ENCODE measurements at places on chromosomes 6 and 20. TPM values are rescaled to one million over a fixed set of nuclear protein-coding genes. Genes with fewer than 3 reads are reported as not detected.

DNA sequence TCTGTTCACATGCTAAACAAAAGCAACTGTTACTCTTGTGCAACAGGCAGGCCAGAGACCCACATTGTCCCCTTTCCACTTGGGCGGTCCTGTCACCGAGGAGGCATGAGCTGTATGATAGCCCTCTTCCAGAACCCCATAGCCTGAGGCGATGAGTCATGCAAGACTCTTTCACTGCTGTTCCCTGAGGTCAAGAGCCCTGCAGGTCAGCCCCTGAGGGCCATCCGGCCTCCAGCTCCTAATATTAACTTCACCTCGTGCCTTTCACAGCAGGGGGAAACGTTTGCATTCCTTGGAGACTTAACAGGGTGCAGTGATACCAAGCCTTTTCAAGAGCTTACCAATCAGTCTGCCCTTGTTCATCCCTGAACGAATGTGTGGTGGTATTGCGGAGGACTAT, 253.3 kb upstream of the ECI2 start:
- DNase-seq: no peak

- DNase-seq: no peak
Measured at GRCh38 chr6:34150766-34151165, 4.9 kb upstream of the GRM4 start.

GRCh38 chr6:8506126-8506525, 70.8 kb upstream of the SLC35B3 start:
- DNase-seq: no peak

- no peak for DNase-seq
Measured at GRCh38 chr6:134870677-134871498, 79.0 kb downstream of the ALDH8A1 start.

DNA sequence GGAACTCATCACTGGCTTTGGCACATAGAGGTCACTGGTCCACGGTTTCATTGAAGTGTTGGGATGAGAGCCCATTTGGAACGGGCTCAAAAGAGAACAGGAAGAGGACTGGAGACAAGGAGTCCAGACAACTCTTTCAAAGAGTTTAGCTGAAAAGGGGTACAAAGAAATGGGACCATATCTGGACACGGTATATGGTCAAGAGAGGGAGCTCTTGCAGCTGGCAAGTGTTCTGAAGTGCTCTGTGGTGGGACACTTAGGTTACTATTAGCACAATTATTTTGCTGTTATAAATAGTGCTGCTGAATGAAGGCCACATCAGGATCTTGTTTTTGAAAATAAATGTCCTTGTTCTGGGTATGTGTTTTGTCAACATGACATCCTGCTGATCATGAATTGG, 4.6 kb downstream of the SGK2 start:
- no peak for DNase-seq

GRCh38 chr20:11173916-11174315, 500.1 kb upstream of the JAG1 start:
- DNase-seq: no peak

DNA sequence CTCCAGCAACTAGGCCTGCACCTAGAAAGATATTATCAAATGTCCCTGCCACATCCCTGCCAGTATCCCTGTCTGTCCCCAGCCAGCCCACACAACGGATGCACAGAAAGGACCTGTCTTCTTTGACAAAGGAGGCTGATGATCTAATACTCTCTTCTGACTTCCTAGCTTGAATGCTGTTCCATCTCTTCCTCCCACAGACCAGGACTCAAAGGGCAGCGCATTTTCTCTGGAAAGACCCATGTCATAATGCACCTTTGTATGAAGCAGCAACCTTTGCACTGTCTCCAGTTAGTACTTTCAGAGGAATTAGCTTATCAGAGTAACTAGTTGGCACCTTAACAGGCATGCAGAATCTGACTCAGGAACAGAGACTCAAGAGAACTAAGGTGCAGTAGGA, 53.3 kb upstream of the TAF8 start:
- no peak for DNase-seq

DNA sequence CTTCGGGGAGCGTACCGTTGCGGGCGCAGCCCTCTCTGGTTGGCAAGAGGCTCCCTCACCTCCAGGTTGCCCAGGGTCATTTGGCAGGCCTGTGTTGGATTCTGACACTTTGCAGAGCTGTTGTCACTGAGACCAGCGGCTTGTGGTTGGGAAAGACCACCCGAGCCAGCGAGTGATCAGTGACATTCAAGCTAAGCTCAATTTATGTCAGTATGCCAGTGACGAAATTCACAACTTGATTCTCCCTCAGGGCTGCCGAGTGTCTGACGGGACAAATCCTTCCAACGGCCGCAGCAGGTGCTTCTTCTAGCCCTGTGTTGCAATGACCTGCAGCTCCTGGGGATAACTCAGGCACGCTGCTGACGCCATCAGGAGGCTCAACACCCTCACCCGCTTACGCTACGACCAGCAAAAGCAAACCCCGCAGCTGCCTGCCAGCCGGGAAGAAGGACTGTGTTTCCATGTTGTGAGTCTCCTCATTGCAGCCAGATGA, 16.9 kb upstream of the SLC22A2 start:
- no peak for DNase-seq

GRCh38 chr6:25435416-25435985, 156.3 kb downstream of the CARMIL1 start:
- DNase-seq: no peak

Gene GPSM3
- 5.0 TPM for total RNA-seq

Gene SIRPD
- not detected for total RNA-seq

DNA sequence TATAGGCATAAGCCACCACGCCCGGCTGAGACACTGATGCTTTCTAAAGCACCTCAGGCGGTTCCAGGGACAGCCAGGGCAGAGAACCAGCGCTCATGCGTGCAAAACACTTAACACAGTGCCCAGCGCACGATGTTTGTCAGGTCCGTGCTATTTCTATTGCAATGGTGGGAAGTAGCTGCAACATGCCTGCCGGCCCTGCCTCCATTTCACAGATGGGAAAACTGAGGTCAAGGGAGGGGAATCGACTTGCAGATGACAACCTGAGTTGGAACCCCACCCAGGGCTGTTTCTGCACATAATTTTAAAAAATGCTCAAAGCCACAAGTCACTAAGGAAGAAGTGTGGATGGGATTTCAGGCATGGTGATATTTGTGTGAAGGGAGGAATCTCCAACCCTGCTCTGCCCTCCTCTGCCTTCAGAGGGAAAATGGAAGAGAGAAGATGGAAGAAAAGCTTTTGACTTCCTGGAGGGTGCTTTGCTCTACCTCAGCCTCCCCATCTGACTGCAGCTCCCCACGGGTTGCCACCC, 39.9 kb downstream of the KIAA1755 start:
- DNase-seq: no peak

Gene ARHGAP18
- 5.6 TPM for total RNA-seq

DNA sequence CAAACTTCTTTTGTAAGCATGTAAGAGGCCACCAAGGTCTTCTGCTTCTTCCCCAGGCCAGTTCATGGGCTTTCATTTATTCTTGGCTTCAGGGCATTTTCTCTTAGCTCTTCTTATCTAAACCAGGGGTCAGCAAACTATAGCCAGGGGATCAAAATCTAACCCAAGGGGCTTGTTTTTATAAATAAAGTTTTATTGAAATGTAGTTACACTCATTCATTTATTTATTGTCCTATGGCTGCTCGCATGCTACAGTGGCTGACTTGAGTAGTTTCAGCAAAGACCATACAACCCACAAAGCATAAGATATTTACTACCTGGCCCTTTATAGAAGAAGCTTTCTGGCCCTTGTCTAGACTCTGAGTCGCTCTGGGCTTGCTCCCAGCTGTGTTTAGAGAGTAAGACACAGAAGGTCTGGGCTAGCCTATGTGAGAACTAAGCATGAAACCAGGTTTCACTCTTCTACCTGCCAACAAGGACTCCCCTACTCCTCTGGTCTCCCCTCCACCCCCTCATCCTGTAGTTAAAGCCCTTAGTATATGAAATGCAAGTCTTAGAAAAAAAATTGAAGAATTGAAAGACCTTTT, 43.2 kb downstream of the KHDC1L start:
- no peak for DNase-seq

DNA sequence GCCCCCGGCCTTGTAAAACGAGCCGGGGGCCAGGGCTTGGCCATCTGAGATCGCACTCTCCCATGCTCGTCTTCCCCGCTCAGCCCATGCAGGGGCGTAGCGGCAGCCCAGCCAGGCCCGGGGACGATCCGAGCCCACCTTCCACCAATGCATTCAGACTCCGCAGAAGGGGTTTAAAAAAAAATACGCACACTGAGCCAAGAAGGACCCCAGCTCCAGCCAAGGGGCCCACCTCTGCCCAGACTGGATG, 320 bp downstream of the GSTA4 start:
- DNase-seq: peak; percentile 27

DNA sequence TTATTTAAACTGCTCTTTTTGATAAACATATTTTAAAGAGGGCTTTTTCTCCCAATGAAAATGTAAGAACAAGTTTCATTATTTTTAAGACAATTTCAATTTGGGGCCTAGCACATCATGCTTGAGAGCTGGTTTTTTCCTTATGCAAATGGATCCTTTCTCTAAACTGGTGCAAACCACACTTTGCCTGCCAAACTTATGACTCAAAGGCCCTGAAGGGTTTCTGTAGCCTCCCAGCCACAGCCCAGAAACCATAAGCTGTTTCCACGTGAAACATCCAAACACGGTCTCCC, 451 bp upstream of the HSF2 start:
- DNase-seq: no peak

DNA sequence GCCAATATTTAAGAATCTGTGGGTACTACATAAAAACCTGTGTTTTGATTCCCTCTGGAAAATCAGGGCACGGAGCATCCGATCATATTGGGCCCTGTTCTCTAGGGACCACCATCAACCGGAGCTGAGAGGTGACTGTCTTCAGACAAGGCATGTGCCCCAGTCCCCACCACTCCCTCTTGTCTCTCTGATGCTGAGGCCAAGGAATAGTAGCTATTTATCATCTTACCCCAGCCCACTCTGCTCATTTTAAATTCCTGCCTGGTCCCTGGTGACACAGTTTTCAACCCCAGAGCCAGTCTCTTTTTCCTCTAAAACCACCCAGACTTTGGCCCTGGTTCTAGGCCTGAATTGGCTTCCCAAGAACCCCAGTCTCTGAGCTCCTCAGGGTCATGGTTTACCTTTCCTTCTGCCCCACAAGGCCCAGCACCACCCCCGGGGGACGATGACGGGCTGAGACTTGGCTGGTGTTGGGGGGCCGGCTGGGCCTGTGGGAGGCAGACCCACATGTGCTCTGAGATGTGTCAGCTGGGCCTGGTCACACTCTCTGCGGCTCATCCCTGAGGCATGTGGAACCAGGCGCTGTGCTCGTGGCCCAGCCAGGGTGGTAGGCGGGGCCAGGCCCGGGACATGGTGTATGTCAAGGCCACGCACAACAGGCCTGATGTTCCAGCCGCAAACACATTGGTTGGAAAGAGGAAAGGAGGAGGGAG, 114.4 kb downstream of the CEBPB start:
- peak; percentile 90 for DNase-seq

GRCh38 chr20:17044891-17045290, 181.9 kb upstream of the PCSK2 start:
- no peak for DNase-seq

DNA sequence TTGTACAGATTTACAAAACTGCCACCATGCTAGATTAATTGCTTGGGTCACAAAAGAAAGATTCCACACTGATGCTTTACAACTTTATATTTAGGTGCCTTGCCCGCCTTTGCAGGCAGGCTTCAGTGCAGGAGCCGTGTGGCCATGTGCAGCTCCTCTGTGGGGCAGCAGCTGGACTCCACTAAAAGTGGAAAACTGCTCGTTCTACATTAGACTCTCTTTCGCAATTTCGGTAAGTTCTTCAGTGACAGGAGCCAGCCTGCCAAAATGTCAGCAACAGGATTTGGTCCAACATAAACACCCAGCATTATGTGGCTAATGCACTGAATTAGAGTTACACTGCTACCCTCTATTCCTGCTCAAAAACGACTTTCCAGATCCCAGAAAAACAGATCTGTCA, 174.4 kb upstream of the KCNK16 start:
- peak; percentile 55 for DNase-seq

Gene SNRPB
- 49.3 TPM for total RNA-seq

Gene ULBP1
- total RNA-seq: 0.38 TPM

GRCh38 chr20:4973330-4974097, 27.8 kb downstream of the SLC23A2 start:
- DNase-seq: peak; percentile 21

Gene IP6K3
- total RNA-seq: 42.0 TPM

Gene LY86
- 1.2 TPM for total RNA-seq

- DNase-seq: no peak
Measured at GRCh38 chr6:31776485-31776988, 591 bp downstream of the VWA7 start.

DNA sequence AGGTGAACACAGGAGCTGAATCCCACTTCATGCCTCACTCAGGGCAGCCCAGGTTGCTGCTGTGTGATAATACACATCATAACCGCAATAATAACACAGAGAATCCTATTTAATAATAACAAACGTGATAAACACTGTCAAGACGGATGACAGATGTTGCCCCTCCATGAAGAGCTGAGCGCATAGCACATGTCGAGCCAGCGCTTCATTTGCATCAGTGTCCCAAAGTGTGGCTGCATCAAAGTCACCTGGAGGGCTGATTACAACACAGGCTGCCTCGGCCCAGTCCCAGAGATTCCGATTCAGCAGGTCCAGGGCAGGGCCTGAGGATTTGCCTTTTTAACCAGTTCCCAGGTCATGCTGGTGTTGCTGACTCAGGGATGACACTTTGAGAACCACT, 198.5 kb downstream of the QKI start:
- DNase-seq: no peak

DNA sequence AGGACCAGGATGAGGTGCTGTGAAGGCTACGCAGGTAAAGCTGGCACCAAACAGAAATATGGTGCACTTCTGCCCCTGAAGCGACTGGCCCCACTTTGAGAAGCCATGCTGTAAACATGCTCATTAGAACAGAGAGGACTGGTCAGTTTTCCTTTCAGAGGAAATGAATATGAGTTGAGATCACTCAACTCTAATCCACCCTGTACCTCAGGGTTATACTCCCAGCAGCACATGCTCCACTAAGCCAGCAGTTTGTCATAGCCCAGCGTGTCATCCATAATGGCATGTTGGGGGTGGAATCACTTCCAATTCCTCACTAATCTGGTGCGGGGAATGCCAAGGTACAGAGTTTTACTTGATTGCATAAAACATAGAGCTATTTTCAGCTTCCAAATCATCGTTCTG, 98.1 kb downstream of the HIVEP2 start:
- DNase-seq: no peak

- DNase-seq: no peak
Measured at GRCh38 chr20:59577037-59577808, 27.1 kb upstream of the PHACTR3 start.

Gene SLC22A23
- total RNA-seq: 7.0 TPM

DNA sequence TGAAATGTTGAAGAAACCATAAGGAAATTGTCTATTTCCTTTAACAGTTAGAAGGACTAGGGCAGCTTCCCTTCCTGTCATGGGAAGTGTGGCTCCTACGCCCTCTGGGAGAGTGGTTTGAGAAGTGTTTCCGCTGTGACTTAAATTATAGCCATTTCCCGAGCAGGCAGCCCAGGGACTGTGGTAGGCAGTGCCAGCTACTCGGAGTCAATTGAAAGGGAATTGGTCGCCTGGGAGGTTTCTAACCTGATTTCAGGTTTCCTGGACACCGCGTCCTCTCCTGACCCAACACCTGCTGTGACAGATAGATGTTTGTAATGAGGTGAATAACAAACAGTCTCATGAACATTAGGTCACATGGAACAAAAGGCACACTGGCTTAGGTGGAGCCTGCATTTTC, 256.1 kb upstream of the PLCB4 start:
- peak; percentile 19 for DNase-seq

All from left ventricle myocardium inferior (tissue), 1 donor.